Thymus (tissue), 14 donors: ENCODE measurements at places on chromosomes 5 and 9. TPM values are rescaled to one million over a fixed set of nuclear protein-coding genes. Genes with fewer than 3 reads are reported as not detected.

Gene SLC6A18
- not detected for total RNA-seq

Gene LHX2
- total RNA-seq: 0.19 TPM

- H3K36me3 ChIP-seq: no peaks in the 10 kb centered on the region
- no peak overlapping the region for H3K4me3 ChIP-seq
- H3K27me3 ChIP-seq: no peaks in the 10 kb centered on the region
- no peak overlapping the region for H3K27ac ChIP-seq
- DNase-seq: no peak
- no peaks in the 10 kb centered on the region for H3K4me1 ChIP-seq
Observed at GRCh38 chr5:77806213-77806843, 30.2 kb upstream of the TBCA start.

DNA sequence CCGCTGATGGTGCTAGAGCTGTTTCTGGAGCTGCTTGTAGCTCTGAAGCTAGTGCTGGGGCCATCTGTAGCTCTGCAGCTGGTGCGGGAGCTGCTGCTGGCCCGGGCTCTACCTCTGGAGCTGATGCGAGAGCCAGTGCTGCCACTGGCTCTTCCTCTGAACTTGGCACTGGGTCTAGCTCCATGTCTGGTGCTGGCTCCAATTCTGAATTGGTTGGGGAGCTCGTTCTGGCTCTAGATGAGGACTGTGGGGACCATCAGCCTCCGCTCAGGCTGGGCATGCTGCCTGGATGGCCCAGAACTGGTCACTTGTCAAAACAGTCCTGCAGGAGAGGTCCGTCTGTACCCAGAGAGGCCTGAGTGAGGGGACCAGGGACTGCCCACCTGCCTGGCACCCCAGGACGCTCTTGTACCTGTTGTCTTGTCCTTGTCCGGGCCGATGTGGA, 21.5 kb downstream of the OBP2B start:
- no peak overlapping the region for H3K4me3 ChIP-seq
- H3K4me1 ChIP-seq: no peaks in the 10 kb centered on the region
- H3K36me3 ChIP-seq: no peaks in the 10 kb centered on the region
- H3K27ac ChIP-seq: no peak overlapping the region

Gene BHMT
- 0.14 TPM for total RNA-seq
